ENCODE measurements at places on chromosomes 7 and 10.
A peak's percentile ranks its signal among the peaks of the same experiment; 100 is the strongest.

GRCh38 chr7:5143106-5143505 lies 46.9 kb upstream of the WIPI2 start:
- peak; percentile 54 for DNase-seq

GRCh38 chr7:29412912-29413311 lies 150.7 kb upstream of the PRR15 start:
- DNase-seq, result no peak

GRCh38 chr10:120597902-120598301 lies 140.9 kb downstream of the PLPP4 start:
- no peak for DNase-seq

GRCh38 chr7:96040250-96040772 lies 268.0 kb downstream of the DYNC1I1 start:
- no peak for DNase-seq

DNA sequence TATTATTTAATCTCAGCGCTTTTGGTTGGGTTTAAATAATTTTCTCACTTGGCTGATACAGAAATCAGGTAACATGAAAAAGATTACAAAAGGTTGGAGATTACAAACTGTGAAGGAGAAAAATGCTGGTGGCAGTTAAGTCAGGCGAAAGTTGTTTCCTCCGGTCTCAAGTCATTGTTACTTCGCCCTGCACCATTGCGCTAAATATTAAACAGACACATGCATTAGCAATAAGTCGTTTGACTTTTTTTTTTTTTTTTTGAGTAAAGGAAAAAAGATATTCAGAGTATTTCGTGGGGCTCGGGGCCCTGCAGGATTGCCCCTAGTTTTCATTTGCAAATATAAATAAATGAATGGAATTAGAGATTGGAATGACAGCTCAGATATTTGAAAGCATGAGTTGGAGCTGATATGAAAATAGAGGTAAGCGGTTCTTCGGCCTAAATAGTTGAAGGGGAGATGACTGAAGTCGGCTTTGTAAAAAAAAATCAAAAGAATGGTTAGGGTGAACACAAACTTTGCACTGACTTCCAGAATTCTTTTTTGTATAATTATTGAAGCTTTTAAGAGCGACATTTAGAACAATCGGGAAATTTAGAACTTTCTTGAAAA lies 914 bp downstream of the SDHAF3 start:
- DNase-seq, result no peak

DNA sequence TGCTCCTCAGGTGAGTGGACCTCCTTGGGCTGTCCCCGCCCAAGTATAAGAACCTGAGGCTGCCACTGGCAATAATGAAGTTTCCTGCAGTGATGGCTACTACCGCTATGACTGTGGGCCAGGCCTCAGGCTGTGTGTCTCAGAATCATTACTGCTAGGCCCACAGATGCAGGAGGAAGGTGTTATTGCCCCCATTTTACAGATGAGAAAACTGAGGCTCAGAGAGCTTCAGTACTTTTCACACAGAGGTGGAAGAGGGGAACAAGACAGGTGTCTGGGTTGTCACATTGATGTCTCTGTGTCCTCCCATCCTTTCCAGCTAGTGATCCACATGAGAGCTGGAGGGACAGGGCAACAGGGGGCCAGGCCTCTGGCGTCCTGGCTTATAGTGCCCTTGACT lies 155.2 kb downstream of the CDH23 start:
- no peak for DNase-seq

GRCh38 chr10:64534616-64535015 lies 1013.4 kb downstream of the REEP3 start:
- no peak for DNase-seq

DNA sequence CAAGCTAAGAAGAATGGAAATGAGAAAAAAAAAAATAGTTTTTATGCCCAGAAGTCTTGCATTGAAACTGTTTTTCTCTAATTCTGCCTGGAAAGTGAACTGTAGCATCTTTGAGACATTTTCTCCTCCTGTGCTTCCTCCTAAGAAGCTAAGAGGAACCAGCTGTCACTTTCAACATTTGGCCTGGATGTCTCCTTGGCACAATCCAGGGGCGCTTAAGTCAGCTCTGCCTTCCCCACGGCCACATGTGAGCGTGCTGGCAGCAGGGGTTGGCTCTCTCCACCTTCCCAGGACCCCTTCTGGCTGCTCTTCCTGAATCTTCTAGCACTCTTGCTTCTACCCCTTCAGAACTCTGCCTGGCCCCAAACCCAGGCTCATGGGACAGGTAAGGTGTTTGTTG lies 289.6 kb upstream of the ADARB2 start:
- DNase-seq, result no peak

All from CD4-positive, alpha-beta T cell treated with Interleukin-15 for 4 hours (primary cell).